Activated naive CD8-positive, alpha-beta T cell treated with anti-CD3 and anti-CD28 coated beads, Interleukin-2, amount 50 U/mL, for 24 hours (primary cell): ENCODE measurements at places on chromosomes 2 and 18.
A peak's percentile ranks its signal among the peaks of the same experiment; 100 is the strongest.

- DNase-seq, result no peak
These were observed 226.3 kb upstream of the SP5 start for GRCh38 chr2:170488807-170489206.

- DNase-seq, result no peak
These were observed 109.2 kb upstream of the OTX1 start for GRCh38 chr2:62941413-62941812.

GRCh38 chr2:227411320-227411989, 23.7 kb upstream of the SCYGR1 start:
- DNase-seq, result peak; percentile 60

GRCh38 chr2:158204741-158205165, 103.1 kb downstream of the UPP2 start:
- DNase-seq, result no peak

GRCh38 chr2:169528271-169528701, 18.8 kb downstream of the KLHL41 start:
- DNase-seq, result peak; percentile 80

- DNase-seq, result no peak
These were observed 22.6 kb downstream of the IMPA2 start for GRCh38 chr18:12003894-12004293.

DNA sequence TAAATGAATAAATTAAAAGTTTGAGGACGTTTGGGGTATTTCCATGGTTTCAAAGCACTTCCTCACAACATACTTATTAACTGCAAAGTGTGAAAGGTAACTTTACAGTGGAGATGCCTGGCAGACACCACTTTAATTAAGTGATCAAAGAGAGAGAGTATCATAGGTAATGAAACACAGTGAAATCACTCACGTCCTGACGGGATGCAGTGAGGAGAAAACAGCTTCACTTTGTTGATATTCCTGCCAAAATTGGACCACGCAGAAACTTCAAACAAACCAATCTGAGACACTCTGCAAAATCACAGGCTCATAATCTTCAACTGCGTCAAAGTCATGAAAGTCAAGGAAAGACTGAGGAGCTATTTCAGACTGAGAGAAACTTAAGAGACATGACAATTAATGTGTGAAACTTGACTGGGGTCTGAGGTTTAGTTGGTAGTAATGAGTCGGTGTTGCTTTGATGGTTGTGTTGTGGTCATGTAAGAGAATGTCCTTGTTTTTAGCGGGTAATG, 66.0 kb upstream of the ITGB6 start:
- no peak for DNase-seq

GRCh38 chr18:70463085-70463484, 174.2 kb downstream of the SOCS6 start:
- DNase-seq, result no peak

DNA sequence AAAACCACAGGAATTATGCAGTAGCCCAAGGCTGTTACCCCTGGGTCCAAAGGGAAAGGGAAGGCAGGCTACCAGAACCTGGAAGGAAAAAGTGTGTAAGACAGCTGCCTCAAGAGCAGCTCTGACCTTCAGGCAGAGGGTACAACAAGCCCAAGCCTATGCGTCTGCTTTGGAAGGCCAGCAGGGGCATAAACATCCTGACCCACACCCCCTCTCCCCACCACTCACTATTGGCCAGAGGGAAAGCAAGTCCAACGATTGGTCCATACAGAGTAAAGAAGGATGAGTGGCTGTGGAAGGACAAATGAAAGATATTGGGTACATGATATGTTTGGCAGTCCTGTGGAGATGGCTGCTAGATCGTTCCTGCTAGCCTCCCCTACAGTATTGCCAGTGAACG, 227.6 kb upstream of the HNRNPA3 start:
- no peak for DNase-seq

DNA sequence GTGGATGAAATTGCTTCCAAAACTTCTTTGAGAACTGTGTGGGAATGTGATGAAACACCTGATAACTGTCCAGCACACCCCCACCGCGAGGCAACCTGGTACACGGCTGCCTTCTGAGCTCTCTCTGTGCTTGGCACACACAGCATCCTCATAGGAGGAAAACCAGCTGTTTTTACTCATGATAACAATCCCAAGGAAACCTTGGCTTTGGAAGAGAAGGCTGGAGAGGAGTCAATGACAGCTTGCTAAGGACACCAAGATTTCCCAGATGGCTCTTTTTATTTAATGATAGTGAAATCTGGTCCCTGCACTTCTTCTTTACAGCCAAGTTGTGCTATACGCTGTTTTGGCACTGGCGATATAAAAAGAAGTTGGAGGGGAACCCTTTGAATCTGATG, 232.5 kb upstream of the FN1 start:
- no peak for DNase-seq

DNA sequence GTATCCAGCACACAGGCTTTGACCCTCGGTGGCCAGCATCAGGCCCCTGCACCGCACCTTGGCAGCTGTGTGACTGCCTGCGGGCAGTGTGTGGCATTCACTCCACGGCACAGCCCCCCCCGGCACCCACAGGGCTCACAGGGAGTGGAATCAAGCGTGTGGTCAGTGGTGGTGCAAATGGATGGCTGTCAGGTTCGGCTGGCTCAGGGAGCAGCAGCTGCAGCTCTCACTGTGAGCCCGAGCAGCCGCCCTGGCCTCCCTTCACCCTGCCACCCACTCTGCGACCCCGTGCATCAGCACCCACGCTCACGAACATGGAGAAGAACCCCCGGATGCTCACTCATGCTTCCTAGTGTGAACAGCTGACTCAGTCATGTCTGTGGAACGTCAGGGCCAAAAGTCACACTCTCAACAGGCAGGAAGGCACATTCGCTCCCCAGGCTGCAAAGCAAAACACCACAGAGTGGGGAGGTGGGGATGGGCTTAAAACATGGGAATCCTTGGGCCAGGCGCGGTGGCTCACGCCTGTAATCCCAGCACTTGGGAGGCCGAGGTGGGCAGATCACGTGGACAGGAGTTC, 41.5 kb upstream of the GPC1 start:
- no peak for DNase-seq

DNA sequence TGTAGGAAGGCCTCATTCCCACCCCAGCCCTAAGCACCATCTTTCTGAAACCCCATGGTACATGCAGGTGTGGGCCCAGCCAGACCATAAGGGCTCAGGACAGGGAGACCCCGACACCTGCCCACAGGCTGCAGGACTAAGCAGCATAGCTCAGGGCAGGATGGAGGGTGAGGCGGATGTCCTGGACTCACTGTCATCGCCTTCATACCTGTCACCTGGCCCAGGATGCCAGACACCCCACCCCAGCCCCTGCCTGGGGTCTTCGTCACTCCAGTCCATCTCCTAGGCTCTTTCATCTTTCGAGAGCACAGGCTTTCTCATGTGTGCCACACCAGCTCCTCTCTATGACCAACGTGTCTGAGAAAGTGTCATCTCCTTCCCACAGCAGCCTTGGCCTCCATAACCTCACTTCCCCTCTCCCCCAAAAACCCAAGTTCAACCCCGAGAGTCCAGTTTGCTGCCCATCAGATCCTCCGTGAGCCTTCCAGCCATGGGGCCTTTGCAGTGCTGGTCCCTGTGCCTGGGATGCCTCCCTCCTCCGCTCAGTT, 71.5 kb downstream of the EMX1 start:
- DNase-seq, result no peak

DNA sequence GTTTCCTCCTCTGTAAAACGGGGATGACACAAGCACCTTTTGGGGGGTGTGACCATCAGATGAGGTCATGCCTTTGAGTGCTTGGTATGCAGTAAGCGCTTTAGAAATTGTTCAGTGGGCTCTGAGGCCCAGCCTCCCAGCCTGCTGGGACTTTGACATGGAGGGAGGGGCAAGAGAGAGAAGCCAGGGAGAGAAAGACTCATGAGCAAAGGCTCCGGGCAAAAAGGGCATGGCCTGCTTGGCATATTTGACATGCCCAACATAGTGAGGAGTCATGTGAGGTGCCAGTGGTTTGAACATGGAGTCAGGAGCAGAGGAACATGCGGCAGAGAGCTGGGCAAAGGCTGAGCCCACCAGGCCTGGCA, 14.0 kb downstream of the TNS1 start:
- no peak for DNase-seq

GRCh38 chr18:5036523-5036922, 160.5 kb downstream of the AKAIN1 start:
- DNase-seq, result no peak

DNA sequence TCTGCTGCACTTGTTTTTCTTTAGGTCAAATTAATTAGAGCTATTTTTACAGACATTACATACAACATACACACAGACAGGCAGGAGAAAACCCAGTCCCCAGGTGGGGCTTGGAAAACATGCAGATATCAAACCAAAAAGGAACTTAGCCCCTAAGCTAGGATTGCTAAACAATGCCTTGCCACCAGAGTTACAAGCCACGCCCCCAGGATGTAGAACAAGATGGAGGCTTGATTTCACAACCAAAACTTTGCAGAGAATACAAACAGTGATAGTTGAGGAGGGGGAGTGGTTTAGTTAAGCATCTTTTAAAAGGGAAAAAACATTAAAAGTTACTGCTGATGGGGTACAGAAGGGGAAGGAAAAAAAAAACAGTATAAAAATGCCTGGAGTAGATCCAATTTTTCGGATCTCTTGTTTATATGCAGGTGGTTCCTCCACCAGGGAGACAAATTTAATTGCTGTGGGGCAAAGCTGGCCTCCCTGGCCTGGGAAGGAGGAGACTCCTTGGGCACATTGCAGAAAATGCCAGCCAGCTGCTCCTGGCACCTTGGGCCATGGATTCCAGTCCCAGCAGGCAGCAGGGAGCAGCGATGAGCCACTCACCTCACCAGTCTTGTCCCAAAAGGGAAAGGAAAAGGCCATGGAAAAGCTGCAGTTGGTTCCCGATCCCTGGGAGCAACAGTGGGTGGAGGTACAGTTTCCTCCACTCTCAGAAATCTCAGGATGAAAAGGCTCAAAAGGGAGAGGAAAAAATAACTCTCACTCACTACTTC, 348.4 kb upstream of the REG3G start:
- no peak for DNase-seq

GRCh38 chr2:52343010-52343409, 1311.1 kb upstream of the NRXN1 start:
- no peak for DNase-seq

- no peak for DNase-seq
These were observed 300.7 kb downstream of the TCF4 start for GRCh38 chr18:55287149-55287806.

GRCh38 chr2:150076281-150076680, 411.2 kb downstream of the RND3 start:
- no peak for DNase-seq

DNA sequence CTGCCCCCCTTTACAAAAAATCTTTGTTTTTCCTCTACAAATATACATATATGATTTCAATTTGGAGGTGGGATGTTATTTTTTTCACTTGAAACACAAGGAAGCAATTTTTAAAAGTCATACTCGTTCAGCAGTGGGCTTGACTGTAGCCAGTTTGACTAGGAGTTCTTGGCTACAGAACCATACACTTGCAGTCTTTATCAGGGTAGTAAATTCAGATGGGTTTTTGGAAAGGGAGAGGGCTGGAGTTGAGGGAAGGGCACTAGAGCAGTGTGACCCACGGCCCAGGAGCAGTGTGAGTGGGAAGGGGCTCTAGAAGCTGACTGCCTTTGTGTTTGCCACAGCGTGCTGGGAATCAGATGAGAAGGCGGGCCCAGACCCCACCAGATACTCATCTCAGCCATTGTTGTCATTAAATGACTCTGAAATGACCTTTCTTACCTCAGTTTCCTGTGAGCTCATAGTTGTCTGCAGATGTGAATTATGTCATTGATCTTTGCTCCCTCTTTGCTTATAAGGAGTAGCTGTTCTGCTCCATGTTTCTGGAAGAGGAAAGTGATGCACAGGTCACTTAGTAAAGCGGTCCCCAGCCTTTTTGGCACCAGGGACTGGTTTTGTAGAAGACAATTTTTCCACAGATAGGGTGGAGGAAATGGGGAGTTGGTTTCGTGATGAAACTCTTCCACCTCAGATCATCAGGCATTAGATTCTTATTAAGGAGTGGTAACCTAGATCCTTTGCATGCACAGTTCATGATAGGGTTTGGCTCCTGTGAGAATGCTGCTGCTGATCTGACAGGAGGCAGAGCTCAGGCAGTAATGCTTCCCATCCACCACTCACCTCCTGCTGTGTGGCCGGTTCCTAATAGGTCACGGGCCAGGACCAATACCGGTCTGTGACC, 116.8 kb downstream of the SPTBN1 start:
- peak; percentile 52 for DNase-seq

DNA sequence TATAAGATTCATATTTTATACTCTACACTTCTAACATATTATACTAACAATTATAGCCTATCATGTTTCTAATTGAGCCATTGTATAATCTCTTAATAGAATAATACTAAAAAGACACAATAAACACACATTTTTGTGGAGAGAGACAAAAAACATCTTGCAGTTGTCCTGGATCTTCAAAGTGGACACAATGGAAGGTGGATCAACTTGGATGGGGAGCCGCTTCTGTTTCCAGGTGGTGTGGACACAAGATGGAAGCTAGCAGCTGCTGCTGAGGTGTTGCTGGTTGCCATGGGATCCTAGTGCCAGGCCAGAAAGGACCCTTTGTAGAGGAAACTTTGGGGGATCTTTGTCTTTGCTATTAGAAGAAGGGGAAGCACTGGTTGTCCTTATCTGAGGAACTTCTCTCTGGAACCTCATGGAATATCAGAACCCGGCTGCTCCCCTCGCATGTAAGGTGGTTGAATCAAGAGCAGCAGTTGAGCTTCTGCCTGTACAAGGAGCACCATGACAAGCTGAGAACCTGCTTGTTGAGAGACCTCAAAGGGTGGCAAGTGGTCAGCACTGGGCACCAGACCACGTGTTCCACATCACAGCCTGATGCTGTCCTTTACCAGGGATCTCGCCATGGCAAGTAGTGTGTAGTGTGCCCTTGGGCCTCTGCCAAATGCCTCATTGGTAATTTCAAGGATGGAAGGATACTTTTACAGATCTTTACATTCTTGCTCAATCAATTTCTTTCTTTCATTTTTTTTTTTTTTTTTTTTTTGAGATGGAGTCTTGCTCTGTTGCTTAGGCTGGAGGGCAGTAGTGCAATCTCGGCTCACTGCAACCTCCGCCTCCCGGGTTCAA, 232.2 kb downstream of the MYCN start:
- DNase-seq, result no peak

- no peak for DNase-seq
These were observed 820.1 kb downstream of the METTL4 start for GRCh38 chr18:1751249-1751648.

- DNase-seq, result peak; percentile 4
These were observed 1.3 kb downstream of the PTPRM start for GRCh38 chr18:7568426-7568825.
